ENCODE measurements at places on chromosomes 6 and 20.

- DNase-seq, result no peak
Observed at GRCh38 chr6:30724906-30725667, 4.9 kb downstream of the TUBB start.

GRCh38 chr6:43575105-43575771 is 600 bp downstream of the XPO5 start:
- no peak for DNase-seq

- DNase-seq, result no peak
Observed at GRCh38 chr6:43089467-43089866, 13.4 kb downstream of the PTK7 start.

DNA sequence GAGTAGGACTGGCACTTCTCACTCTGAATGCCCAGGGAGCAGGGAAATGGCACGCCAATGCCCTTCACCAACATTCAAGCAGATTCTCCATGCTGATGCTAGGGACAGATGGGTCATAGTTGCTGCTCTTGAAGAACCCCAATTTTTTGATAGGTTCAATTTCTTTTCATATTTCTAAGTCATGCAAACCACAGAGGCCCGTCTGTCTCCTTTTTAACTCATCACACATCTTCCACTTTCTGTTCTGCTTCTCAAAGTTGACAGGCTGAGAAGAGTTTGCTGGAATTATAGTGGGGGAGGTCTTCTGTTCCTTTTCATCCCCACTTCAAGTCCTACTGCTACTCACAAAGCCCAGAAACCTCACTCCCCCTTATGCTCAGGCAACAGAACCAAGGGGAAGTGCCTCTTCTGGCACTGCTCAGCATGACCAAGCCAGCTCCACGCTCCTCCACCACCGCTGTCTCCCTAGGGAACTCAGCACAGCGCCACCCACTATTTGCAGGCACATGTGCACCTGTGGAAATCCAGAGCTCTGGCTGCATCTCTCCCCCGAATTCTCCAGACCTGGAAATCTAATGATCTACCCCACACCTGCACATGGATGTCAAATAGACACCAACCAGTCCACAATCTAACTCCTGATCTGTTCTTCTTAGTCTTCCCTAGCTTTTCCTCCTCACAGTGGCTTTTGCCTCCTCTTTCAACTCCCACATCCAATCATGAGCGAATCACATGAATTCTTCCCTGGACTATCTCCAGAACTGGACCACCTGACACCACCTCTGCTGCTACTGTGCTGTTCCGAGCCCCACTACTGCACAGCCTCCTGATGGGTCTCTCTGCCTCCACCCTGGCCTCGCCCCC is 10.7 kb downstream of the ZBTB24 start:
- no peak for DNase-seq

DNA sequence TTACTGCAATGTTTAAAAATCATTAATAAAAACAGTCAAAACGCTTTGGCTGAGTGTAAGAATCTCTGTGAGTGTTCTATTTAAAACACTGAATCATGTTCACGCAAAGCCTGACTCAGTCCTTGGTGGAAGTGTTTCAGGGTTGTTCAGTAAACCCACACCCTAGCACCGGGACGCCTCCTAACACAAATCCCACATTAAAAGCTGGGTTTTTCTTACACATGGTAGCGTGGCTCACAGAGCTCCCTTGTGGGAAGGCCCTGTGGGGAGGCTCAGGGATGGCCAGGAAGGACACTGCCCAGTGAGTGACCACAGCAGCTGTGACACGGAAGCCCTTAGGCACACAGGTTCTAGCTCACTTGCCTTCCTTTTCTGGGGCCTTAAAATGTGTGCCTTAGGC is 80.2 kb downstream of the GMPR start:
- no peak for DNase-seq

- no peak for DNase-seq
Observed at GRCh38 chr6:11492464-11493290, 44.9 kb upstream of the TMEM170B start.

All from left lobe of liver (tissue), 2 donors.